ENCODE measurements at places on chromosomes 12 and 14.

- DNase-seq = no peak
Measured at GRCh38 chr14:89485264-89485663, 68.2 kb upstream of the FOXN3 start.

GRCh38 chr14:48140804-48141203 lies 465.4 kb upstream of the MDGA2 start:
- no peak for DNase-seq

- peak; percentile 64 for DNase-seq
Measured at GRCh38 chr14:55271572-55272298, 514 bp downstream of the FBXO34 start.

- DNase-seq = peak; percentile 4
Measured at GRCh38 chr14:78848234-78848820, 678.2 kb downstream of the NRXN3 start.

- DNase-seq = peak; percentile 51
Measured at GRCh38 chr14:103546652-103547454, 15.6 kb downstream of the BAG5 start.

GRCh38 chr12:2691345-2692071 lies 103.3 kb upstream of the FKBP4 start:
- peak; percentile 51 for DNase-seq

DNA sequence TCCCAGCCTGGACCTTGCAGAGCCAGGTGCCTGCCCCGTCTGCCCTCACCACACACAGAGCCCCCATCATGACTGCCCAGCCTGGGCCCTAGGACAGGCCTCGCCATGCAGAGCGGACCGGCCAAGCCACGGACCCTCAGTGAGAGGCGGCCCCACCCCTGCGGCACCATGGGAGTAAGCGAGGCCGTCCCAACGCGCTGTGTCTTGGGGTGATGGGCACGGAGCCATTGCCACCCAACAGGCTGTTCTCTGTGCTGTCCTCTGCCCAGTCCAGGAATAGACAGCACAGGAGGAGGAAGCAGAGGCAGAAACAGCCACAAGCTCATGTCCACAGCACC lies 39.2 kb downstream of the GALNT9 start:
- DNase-seq = no peak

- DNase-seq = peak; percentile 83
Measured at GRCh38 chr12:57754411-57755193, at the start of gene MARCHF9. MARCHF9 (plus strand) TSS chr12:57755103; CDS start chr12:57755529, 426 bp downstream.

GRCh38 chr12:80648881-80649280 lies 58.6 kb upstream of the MYF6 start:
- DNase-seq = no peak

GRCh38 chr14:106414464-106414863 lies 888.1 kb downstream of the TMEM121 start:
- no peak for DNase-seq

- no peak for DNase-seq
Measured at GRCh38 chr12:48023386-48023785, 19.1 kb upstream of the COL2A1 start.

- no peak for DNase-seq
Measured at GRCh38 chr12:125129179-125129571, 63.9 kb downstream of the AACS start.

GRCh38 chr12:22160396-22161003 lies 114.5 kb downstream of the CMAS start:
- no peak for DNase-seq

- no peak for DNase-seq
Measured at GRCh38 chr14:64187331-64187730, 106.8 kb downstream of the ESR2 start.

DNA sequence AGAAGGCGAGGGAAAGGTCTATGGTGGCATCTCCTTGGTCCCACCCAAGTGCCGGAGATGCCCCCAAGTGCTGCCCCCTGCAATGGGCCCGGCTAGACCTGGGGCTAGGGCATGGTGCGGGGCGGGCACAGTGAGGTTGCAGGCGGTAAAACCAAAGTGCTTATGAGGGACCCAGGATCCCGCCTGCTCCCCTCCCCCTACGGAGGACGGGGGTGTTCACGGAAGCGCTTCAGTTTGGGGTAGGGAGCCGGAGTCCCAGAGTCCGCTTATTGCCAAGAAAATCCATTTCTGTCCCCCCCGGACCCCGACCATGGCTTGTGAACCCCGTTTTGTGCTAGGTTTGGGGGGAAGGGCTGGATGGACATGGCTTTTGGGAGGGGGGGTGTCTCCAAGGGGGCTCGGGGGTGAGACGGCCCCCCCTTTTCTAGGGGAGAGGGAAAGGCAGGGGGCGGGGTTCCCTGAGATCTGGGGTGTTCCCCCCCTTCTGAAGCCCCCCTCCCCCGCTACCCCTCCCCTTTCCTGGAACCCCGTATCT lies 5.4 kb upstream of the GPR84 start:
- DNase-seq = no peak

DNA sequence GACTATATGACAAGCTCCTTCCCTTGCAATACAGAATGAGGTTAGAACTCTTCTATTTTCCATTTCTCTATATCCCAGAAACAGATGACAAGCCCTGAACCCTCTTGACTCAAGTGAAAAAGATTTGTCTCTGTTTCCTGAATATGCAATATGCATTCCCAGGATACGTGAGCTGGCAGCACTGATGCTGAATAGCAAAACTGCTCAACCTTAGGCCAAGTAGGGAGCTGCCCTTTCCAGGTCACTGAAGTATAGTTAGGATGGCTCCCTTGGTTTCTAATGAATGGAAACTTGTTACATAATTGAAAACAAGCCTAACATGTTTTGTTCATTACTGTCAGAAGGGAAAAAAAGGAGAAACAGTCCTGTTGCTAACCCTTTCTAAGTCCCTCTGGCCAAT lies 47.9 kb upstream of the PLEKHG7 start:
- no peak for DNase-seq

- DNase-seq = no peak
Measured at GRCh38 chr12:74770552-74770951, 232.9 kb downstream of the ATXN7L3B start.

DNA sequence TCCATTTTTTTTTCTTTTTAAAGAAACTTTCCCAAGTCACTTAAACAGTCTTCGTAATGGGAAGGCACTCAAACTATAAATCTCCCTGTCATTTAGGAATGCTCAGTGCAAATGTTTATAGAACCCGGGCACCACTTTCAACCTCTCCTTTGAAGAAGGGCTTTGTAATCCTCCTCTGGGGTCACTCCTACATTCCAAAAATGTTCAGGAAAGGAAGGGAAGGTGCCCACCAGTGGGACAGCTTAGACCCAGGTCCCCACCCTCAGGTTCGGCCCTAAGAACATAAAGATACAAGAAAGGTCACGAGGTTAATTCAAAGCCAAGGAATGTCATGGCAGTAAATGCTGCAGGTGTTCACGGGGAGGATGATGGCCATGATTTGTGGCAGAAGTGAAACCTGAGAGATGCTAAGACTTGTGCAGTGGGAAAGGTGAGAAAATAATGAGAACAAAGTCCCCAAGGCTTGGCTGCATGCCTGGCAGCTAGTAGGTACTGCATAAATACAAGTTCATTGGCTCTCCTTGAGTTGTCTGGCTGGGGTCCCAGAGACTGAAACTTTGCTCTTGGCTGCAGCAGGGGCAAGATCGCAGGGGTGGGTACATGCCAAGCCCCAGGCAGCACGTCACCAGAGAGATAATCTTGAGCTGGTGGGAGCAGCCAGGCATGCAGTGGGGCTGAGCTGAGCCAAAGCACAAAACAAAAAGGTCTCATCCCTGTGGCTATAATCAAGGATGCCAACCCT lies 21.1 kb downstream of the KRT18 start:
- DNase-seq = no peak

DNA sequence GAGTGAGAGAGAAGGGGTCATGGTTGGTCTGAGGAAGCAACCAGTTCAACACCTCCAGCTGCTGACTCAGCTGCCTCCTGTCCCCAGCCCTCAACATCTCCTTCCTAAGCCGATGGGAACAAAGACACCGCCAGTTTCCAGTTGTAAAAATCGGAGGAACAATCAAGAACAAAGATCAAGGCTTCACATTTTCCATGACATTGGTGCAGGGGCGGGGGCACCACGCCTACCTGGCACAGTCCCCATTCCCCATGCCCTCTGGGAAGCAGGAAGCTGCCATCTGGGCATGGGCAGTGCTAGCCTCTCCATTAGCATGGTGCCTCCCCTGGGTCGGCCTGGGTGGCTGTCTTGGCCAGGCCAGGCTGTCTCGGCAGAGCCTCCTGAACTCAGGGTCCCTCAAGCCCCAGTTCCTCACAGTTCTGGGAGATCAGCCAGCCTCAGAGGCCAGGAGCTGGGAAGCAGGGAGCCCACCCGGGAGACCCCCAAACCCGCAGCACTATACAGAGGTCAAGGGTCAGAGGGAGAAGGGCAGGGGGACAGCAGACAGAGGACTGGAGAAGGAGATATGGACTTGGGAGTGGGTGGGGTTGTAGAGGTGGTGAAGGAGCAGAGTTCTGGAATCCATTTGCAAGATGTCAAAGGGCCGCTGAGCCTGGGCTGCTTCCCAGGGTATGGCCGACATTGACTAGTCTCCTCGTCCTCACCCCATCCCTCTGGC lies 19.6 kb upstream of the TMEM106C start:
- DNase-seq = no peak

GRCh38 chr14:105061428-105062047 lies 3.7 kb downstream of the GPR132 start:
- peak; percentile 54 for DNase-seq

GRCh38 chr14:66645716-66646115 lies 137.8 kb downstream of the GPHN start:
- no peak for DNase-seq

DNA sequence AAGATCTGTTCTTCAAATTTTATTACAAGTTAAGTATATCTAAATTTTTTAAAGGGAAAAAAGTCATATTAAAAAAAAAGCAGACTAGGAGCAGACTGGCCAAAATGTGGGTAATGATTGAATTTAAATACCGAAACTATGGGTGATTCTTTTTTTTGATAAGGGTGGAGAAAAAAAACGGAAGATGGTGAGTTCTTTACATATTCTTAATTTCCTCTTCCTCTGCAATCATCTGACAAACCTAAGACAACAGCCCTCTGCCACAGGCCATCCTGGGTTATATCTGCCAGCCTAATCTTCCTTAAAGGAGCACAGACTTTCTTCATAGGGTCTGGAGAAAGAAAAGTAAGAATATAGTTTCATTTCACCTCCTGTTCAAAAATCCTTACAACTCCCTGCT lies 108.0 kb downstream of the PPP2R5E start:
- no peak for DNase-seq

- no peak for DNase-seq
Measured at GRCh38 chr14:94681300-94682060, 69.3 kb downstream of the SERPINA3 start.

GRCh38 chr12:6437586-6437985 lies 7.2 kb upstream of the CD27 start:
- no peak for DNase-seq

GRCh38 chr12:124952801-124953200 lies 36.1 kb downstream of the DHX37 start:
- DNase-seq = no peak

DNA sequence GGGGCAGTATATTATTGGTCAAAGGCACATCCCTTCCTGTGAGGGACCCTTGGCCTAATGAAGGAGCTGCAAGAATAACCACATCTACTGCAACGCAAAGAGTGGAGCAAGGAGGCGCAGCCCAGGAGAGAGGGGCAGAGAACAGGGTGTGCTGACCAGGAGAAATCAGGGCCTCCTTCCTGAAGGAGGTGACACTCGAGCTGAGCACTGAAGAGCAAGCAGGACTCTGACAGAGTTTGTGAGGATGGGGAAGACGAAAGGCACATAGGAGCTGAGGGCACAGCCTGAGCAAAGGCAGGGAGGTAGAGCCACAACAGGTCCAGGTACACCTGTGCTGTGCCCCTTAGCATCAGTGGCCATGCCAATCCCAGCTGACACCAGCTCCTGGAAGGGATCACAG lies 60.6 kb downstream of the CCDC85C start:
- no peak for DNase-seq

DNA sequence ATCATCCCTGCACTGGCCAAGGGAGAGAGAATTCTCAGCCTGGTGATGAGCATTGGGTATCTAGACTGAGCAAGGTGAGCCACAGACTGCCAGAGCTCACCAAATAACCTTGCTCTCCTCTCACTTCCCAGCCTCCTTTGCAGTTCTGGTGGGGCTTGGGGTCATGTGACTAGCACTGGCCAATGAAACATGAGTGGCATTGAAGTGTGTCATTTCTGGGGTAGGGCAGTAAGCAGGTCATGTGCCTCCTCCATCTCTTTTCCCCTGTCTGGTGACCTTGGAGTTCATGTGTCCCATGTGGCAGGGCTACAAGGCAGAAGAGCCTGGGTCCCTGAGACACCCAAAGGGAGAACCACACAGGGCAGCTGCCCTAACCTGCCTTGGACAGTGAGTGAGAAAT lies 3.6 kb upstream of the KRT72 start:
- no peak for DNase-seq

DNA sequence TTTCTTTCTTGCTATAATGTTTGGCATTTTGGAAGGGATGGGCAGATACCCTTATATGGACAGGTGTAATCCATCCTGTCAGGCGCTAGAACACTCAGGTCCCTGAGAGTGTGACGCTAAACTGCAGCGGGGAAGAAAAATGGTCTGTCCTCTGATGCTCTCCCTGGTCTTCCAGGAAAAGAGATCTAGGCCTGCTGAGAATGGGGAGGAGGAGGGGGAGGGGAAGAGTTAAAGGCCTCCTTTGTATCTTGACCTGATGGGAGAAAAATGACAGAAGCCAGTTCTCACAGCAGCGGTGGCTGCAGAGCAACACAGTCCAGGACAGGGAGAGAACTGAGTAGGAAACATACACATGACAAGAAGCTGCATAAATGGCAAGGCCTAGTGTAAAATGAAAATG lies 61.1 kb downstream of the RPS6KA5 start:
- no peak for DNase-seq

DNA sequence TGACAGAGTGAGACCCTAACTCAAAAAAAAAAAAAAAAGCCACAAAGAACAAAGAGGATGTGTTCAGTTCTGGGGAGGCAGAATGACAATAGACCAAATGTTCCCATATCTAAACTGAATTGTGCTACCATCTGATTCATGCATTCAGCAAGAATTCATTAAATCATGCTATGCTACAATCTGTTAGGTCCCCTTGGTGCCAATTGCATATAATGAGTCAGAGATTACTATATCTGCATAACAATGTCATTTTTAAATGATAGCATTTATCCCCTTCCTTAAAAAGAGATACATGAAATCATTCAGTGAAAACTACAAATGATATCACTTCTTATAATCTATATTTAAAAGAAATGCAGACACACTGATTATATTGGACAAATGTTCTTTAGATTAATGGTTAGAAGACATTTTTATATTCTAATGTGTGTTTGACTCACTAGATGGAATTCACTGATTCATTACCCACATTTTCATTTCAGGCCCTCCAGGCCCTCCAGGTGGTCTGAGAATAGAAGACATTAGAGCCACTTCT lies 207.6 kb upstream of the PDZRN4 start:
- no peak for DNase-seq

GRCh38 chr14:89603938-89604480 lies 187.0 kb upstream of the FOXN3 start:
- no peak for DNase-seq

GRCh38 chr12:52191841-52192791 lies at the start of gene KRT80:
KRT80 (minus strand) TSS chr12:52192014; CDS start chr12:52191902, 112 bp downstream.
- DNase-seq = no peak

DNA sequence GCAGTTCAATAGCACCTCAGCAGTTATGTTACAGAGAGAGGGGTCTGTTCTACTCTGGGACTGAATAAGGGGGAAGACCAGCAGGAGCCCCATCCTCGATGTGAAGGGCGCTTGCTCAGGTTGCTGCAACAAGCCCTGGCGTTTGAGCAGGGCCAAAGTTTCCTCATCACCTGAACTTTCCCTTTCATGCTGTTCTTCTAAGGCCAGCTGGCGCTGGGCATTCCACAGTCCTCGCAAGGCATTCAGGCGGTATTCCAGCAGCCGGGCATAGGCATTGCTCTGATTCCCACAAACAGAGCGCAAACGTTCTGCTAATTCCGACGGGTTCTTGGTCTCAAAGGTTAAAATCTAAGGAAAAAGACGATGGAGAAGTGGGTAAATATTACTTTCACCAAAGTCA lies 62.8 kb downstream of the HECTD4 start:
- no peak for DNase-seq

Measured in T-helper 2 cell treated with Interferon-gamma antibody and Interleukin-4, amounts not matched to agents 5 μg/mL and 100 μg/mL, for 36 hours (primary cell).